Stimulated activated CD8-positive, alpha-beta memory T cell treated with anti-CD3 and anti-CD28 coated beads, Interleukin-2, amount 100 ng/mL, for 1 hour (primary cell): ENCODE measurements at places on chromosomes 4 and X.

DNA sequence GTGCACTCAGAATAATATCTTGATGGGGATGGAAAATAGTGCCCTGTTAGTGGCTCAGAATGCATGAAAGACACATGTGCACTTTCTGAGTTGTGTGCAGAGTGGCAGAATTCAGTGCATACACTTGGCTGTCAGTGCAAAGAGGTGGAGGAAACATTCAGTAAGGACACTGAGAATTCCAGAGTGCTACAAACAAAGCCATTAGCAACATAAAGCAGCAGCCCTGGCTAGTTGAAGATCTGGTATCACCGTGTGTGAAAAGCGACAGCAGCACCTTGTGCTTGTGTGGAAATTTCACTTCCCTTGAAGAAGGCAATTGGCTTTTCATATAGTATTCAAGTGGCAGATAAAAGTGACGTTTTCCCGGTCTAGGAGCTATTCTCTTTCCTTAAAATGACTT, 810.4 kb downstream of the TRIML1 start:
- DNase-seq: no peak

DNA sequence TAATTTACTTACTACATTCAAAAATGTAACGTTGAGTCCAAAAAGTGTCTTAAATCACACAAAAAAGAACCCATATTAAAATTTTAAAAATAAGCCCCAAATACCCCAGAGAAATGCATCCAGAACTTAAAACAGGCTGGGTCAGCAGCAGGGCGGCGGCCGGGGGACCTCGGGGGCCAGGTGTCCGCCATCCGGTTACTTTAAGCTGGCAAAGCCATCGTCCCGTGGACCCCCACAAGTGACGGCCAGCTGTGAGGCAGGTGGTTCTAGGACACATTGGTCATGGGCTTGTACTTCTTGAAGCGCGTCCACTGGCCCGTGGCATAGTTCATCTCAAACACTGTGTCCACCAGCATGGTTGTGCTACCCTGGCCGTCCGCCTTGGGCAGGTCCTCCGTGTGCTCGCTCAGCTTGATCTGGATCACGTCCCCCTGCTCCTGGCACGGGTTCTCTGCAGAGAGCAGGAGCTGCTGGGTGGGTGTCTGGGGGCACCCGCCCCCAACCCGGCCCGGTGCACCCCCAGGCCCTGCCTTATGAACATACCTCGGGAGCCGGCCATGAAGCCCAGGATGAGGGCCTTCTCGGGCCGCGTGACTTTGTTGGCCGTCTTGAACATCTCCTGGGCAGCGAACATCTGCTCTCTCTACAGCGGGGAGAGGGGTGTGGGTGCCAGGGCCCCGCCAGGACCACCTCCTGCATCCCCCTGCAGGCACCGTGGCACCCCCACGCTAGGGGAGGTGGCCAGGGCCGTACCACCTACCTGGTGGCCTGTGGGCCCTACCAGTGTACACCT, 25.5 kb downstream of the NELFA start:
- no peak for DNase-seq

- DNase-seq: no peak
These were observed 25.6 kb downstream of the MAEA start for GRCh38 chr4:1315306-1315705.

DNA sequence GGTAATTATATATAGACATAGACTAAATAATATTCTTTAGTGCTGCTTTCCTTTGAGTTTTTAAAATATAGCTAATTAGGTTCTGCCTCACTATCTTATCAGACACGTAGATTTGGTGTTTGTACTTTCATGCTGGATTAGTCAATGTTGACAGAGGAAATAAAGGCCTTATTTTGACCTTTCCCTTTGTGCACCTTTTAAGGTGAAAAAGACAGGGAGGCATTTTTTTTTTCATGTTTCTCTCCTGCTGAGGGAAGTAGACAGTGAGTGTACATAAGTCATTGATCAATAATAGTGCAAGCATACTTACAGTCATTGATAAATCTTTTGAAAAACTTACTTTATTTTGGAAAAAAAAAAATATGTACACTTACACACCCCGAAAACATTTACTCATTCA, 467.8 kb downstream of the GRXCR1 start:
- DNase-seq: no peak

DNA sequence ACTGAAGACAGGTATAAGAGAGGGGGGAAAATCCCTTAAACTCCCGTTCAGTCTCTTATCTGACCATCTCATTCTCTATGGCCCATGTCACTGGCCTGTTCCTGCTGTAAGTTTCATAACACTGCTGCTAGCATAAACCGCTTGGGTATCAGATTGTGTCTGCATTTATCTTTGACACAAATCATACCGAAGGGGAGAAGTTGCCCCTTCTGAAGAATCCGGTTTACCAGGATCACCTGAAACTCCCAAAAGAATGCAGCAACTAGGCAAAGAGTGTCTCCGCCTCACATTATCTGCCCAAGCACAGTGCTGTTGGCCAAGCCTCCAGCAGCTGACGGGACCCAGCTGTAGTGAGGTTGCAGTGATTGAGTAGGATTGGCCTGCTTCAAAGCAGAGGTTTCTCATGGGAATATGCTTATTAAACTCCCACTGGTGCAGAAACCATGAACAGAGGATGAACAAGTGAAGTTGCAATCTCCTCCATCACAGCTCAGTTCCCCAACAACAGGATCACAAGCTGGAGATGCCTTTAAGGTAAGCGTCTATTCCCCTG, 71.3 kb upstream of the PUDP start:
- DNase-seq: no peak

DNA sequence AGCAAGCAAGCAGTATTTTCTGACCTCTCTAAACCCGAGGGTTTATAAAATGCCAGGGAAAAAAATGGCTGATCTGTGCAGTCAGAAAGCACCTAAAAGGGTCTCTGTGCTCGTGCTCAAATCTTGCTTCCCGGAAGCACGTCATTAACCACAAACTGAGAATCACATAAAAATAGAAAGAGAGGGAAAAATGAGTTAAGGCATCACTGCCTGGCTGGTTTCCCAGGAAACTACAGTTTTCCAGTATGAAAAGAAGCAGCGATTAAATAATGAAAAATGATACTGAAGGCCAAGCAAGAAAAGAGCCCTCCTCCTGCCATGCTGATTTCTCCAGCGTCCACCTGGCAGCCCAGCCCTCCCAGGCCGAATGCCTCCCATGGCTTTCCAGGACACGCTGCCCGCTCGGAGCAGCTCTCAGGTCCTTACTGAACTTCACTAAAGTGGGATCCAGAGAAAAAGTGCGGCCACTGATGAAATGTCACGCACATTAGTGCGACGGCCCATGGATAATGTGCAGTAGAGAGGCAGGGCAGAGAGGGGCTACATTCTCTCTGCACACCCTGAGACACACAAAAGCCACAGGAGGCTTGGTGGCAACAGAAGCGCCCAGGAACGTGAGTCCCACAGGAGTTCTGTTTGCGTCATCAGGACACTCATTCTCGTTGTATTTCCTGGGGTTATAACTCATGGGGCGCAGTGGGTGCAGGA, 80.4 kb downstream of the WFS1 start:
- DNase-seq: no peak

GRCh38 chr4:81429607-81430006, 42.1 kb downstream of the RASGEF1B start:
- no peak for DNase-seq

GRCh38 chr4:20474119-20474518, 222.4 kb downstream of the SLIT2 start:
- DNase-seq: no peak

- no peak for DNase-seq
These were observed 416.4 kb downstream of the CCSER1 start for GRCh38 chr4:90543419-90544170.

- DNase-seq: no peak
These were observed 30.5 kb upstream of the CT83 start for GRCh38 chrX:116493271-116493670.

- no peak for DNase-seq
These were observed 1607.7 kb downstream of the ARAP2 start for GRCh38 chr4:34636623-34637022.

DNA sequence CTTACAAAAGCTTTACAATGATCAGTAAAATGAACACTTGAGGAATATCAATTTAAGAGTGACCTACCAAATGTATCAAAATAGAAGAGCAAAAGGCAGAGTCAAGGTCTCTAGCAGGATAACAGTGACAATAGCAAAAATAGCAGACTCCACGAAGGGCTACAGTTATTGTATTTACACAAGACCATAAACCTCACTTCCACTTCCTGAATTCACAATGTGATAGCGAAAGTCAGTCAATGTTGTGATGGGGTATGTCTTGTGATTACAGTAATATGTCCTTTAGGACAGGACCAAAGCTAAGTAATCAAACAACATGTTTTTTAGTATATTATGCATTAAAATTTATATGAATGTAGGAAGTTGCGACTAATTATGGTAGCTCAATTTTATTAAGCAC, 139.6 kb downstream of the IQCM start:
- DNase-seq: no peak

DNA sequence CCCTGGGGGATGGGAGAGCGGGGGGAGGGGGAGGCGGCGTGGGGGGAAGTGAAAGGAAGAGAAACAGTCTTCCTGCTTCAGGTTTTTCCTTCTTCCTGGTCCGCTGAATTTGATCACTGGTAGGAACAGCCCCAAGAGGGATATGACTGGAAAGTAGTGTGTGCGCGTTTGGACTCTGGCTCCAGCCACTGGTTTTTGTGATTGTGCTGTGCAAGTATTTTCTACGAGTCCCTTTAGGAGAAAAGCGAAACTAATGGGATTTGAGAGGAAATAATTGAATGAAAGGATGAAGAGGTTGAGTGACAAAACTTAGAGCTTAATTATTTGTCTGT, 836 bp downstream of the PRRG1 start:
- DNase-seq: no peak

GRCh38 chrX:47351706-47352105, 18.7 kb upstream of the ZNF157 start:
- no peak for DNase-seq

GRCh38 chrX:99795495-99795894, 614.6 kb downstream of the PCDH19 start:
- no peak for DNase-seq

DNA sequence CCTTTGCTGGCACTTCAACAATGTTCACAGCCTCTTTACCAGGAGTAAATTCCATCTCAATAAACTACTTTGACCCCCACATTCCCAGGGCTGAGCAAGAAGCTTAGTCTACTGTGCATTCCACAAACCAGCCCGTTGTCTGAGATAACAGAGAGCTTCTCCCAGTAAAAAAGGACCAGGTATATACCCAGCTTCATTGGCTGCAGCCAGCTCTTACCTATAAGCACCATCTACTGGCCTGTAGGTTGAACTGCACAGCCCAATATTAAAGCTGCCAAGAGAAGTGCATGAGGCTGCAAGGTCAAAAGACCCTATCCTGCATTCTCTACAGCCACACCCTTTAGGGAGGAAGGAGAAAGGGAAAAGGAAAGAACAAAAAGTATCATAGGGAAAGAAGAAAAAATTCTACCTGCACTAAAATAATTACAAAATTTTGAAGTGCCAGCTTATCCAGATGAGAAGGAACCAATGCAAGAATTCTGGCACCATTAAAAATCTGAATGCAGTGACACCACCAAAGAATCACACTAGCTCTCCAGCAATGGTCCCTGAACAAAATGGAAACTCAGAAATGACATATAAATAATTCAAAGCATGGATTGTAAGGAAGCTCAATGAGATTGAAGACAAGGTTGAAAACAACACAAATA, 45.7 kb upstream of the INTU start:
- no peak for DNase-seq

GRCh38 chr4:3346146-3346545, 53.3 kb downstream of the RGS12 start:
- DNase-seq: no peak

DNA sequence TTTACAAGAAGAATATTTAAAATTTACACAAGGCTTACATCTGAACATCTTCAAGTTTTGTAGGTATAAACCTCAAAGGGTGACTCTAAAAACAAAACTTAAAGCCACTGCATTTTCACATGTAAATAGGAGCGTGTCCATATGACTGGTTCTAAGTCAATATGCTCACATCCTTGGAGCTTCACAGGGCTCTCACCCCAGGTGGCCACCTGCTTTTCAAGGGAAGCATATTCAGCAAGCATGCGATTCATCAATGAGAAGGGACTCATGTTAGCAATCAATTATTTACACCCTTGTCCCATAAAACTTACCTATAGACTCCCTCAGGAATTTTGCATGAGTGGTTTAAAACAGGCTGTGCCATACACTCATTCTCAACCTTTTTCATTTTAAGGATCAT, 17.8 kb upstream of the KLHL34 start:
- no peak for DNase-seq

DNA sequence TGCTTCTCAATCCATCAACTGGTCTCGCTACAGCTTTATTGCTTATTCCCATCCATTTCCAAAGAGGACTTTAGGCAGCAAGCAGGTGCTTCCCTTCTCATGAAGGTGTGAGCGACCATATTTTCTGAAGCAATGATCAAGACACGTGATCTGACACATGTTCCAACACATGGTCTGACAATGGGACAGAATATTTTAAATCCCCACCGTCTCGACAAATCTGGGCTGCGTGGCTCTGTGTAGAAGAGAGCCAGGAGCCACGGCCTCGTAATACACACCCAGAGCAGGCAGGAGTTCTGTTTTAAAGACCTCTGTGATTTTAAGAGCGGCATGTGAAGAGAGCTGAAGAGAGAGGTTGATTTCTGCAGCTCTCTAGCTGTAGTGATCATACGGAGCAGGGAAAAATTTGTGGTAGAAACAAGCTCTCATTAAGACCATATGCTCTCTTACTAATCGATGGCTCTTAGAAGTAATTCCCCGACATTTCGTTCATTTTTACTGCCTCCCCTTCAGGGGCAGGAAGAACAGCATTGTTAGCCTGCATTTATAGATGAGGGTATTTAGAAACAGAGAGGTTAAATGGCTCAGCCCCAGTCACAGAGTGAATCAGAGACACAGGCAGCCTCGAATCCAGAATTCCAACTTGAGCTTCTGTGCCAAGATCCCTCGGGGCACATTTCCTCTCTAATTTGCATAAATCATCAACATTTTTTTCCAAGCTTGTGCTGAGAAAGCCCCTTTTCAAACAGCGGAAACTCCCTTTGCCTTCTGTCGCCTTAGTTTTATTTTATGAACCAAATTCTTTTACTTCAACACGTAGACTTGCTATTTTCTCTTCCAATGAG, 91.0 kb upstream of the BCOR start:
- no peak for DNase-seq

- DNase-seq: no peak
These were observed 81.7 kb downstream of the PWWP3B start for GRCh38 chrX:106249706-106250379.

- DNase-seq: no peak
These were observed 123.9 kb downstream of the MID1 start for GRCh38 chrX:10496345-10496965.

GRCh38 chrX:11446336-11446735, 153.1 kb downstream of the AMELX start:
- no peak for DNase-seq

DNA sequence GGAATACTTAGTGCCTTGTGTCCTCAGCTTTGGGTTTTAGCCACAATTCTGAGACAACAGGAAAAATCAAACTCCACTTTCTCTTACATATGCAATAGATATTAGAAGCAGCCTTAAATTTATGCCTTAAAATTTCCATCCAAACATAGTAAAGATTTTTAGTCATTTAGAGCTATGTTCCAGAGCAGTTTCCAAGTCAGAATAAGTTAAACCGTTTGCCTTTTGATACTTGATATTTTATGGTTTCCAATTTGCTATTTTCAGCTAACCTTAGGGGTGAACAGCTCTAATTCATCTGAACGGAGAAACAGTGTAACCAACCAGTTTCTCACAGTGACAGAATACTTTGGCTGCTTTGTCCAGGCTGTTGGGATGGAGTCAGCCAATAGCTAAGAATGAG, 125.8 kb upstream of the RXFP1 start:
- DNase-seq: no peak
